ENCODE measurements at places on chromosomes 4 and X.

DNA sequence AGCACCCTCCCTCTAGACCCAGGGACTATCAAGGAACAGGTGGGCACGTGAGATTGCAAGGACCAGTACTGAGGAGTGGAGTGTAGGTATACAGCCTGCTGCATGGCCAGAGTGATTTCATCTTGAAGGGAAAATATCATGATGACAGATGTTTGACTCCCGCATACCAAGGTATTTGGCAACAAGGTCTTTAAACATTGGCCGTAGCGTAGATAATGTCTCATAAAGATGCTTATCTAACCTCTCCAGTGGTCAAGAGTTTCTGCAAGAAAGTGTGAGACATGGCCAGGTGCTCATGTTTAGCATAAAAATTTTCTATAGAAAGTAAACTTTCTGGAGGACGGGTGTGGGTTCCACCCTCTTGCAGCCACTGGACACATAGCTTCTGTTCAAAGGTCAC, 18.7 kb upstream of the ZNF630 start:
- no peak for DNase-seq

- DNase-seq: no peak
Measured at GRCh38 chr4:128384765-128385598, 97.4 kb upstream of the PGRMC2 start.

DNA sequence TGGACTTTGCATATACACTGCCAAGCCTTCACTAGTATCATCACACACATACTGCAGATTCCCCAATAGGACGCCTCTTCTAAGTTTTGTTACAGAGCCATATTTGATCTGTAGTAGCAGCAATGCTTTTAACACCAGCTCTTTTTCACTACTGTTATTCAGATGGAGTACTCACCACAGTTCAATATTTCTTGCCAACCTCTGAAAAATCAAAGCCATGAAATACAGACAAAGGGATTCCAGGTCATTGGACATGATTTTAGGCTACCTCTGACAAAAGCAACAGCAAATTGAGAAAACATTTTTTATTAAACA, 390.7 kb upstream of the ADGRL3 start:
- DNase-seq: no peak

DNA sequence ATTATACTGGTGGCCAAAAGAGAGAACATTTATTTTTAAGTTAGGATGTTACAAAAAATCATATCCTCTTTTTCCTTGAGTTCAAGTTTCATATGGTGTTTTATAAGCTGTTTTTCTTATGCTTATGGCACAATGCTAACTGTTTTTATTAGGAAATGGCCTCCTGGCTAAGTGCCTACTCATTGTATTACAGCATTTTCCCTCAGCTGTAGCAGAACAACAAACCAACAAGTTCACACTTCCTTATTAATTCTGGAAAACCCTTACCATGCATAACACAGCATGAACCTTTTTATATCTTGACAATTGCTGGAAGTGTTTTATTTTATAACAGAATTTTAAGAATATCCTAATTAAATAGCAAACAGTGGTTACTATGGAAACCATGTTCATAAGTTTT, 165.8 kb downstream of the GASK1B start:
- no peak for DNase-seq

DNA sequence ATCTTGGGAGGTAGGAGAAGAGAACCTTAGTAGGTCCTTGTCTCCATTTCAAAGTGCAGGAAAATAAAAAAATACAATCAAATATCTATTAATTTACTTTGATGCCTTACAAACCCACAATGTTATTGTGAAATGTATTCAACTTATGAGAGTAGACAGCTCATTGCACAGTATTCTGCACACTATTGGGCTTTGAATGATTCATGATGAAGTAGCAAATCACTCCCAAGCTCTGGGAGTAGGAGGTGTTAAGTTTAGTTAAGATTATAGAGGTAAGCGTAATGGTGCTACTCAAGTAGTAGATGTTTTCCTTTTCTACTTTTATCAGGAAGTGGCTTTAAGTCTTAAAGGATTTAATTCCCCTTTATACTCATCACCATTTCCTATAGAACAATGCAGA, 32.8 kb upstream of the TMPRSS11A start:
- no peak for DNase-seq

DNA sequence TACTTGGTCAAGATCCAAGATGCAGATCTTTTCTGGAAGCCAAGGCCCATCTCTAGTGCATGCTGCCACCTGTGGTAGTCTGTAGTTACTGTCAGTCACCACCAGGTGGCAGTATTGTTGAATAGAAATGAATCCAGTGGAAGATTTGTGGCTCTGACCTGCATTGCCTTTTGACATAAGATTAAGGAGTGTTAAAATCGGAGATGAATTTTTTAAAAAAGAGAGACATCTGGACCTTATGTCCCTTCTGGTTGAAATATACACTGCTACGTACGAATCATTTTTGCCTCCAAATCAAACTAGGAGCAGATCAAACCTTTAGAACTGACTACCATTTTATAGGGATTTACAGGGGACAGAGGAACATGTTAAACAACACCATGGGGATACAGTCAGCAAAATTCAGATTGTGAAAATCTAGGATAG, 46.9 kb upstream of the RHOH start:
- peak; percentile 83 for DNase-seq

GRCh38 chr4:13432453-13432852, 51.7 kb downstream of the RAB28 start:
- no peak for DNase-seq

Measured in CD4-positive, CD25-positive, alpha-beta regulatory T cell (primary cell).